ENCODE measurements at places on chromosomes 7 and 10.

DNA sequence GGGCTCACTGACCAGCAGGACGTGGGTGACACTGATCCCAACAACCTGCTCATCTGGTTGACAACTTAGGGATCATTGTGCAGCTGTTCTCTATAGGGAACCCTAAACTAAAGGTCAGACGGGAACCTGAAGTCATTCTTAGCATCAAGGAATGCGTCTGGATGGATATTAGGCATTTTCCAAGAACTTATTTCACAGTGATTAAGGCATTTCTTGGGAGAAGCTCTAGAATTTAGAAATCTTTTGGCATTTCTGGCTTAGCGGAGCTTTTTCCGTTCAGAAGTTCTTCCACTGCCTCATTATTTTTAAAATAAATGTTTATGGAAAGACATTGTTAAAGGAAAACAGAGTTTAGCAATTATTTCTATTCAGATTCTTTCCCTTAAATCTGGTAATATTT is 303.3 kb upstream of the IGFBP3 start:
- no peak for DNase-seq

DNA sequence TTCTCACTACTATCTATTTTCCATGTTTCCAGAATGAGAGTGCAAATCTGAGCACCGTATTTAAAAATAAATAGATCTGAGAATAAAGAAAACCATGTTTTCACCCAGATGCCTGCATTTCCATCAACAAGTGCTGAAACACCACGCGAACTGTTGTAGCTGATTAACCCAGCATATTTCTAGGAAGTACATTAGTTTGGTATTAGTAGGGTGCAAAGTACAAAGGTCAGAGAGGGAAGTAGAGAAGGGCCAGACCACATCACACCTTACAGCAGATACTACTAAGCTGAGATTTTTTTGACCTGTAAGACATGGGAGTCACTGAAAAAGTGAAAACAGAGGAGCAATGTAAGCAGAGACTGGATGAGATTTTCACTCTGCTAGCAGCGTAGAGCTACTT is 181.3 kb downstream of the IMMP2L start:
- DNase-seq, result no peak

GRCh38 chr7:42932811-42933591 is 825 bp downstream of the MRPL32 start:
- DNase-seq, result no peak

DNA sequence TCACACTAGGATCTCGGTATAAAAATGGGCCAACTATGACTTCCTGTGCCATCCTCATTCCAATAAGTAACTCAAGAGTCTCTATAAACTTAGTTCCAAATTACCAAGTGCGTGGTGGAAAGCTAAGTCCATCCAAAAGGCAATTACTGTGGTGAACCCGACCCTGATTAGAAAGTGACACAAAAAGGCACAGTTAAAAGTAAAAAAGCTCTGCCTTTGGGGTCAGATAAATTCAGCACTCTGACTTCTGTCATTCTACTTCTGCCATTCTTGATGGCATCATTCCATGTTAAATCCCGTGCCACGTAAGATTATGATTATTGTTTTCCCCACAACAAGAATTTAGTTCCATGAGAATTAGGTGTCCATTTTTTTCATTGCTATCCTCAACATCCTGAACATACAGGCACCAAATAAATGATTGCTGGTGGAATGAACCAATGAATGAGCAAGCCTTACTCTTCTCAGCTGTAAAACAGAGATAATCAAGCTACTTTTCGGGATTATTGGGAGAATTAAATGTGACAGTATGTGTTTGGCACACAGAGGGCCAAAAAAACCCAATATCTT is 877 bp downstream of the NCOA4 start:
- no peak for DNase-seq

DNA sequence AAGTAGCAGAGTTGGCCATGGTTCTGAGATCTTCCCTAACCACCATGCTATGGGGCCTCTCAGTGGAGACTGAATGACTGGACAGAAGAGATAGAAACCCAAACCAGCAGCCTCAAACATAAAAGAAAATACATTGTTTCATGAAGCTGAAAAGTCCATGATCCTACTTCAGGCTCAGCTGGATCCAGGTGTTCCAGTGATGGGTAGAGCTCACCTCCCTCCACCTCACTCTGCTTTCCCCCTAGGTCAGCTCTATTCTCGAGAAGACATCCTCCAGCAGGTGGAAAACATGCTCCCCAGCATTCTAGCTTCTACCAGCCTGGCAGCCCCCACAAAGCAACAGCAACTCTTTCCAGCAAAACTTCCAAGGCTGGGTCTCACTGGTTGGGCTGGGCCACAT is 132.1 kb downstream of the OAT start:
- no peak for DNase-seq

GRCh38 chr7:26493737-26494428 is 202.2 kb downstream of the SNX10 start:
- DNase-seq, result no peak

DNA sequence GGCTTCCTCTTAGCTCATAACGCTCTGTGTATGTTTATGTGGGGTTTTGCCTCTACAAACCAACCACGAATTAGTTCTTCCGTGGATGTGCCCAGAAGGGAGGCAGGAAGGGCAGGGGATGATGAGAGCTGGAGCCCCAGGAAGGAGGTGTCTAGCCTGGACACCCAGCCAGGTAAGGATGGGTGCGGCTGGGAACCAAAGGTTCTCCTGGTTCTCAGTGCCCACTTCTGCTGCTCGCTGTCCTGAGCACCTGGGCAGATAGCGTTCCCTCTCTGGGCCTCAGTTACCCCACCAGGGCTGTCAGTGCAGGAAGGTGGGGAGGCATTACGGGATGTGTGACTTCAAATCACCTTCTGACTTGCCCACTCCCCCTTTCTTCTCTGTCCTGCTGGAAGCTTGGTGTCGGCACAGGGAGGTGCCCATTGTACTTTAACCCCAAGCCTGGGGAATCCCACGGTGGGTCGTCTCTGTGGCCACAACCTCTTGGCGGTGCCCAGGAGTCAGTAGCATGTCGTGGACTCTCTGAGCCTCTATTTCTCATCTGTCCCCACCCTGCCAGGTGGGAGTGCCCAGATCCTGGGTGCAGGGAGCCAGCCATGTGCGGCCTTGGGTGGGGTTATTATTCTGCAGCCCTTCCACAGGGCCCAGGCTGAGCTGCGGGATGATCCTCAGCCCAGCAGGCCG is 18.7 kb upstream of the PCBD1 start:
- DNase-seq, result no peak

GRCh38 chr10:23613900-23614299 is 175.0 kb downstream of the OTUD1 start:
- DNase-seq, result no peak

GRCh38 chr7:143321734-143322133 is 5.8 kb downstream of the CLCN1 start:
- DNase-seq, result no peak

DNA sequence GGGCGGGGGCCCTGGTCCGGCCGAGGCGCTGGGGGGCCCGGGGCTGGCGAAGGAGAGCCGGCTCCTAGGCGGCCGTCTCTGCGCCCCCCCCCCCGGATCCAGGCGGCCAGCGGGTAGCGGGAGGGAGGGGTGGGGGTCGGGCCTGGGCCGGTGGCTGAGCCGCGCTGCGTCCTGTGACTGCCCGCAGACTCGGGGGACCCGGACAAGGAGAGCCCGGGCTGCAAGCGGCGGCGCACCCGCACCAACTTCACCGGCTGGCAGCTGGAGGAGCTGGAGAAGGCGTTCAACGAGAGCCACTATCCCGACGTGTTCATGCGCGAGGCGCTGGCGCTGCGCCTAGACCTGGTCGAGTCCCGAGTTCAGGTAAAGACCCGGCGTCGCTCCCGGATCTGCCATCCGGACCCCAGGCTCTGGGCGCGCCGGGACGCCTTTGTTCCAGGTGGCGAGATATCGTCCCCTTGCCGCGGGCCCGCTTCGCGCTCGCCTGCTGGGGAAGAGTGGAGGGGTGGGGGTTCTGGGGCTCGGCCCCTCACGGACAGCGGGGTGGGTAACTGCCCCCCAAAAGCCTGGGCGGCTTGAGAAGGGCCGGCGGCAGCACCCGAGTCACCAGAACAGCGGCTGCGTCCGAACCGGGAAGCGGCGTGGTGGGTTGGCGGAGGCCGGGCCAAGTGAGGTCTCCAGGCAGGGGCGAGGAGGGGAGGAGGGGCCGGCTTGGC is 819 bp downstream of the UNCX start:
- DNase-seq, result no peak

GRCh38 chr7:121745856-121746255 is 127.1 kb upstream of the PTPRZ1 start:
- no peak for DNase-seq

DNA sequence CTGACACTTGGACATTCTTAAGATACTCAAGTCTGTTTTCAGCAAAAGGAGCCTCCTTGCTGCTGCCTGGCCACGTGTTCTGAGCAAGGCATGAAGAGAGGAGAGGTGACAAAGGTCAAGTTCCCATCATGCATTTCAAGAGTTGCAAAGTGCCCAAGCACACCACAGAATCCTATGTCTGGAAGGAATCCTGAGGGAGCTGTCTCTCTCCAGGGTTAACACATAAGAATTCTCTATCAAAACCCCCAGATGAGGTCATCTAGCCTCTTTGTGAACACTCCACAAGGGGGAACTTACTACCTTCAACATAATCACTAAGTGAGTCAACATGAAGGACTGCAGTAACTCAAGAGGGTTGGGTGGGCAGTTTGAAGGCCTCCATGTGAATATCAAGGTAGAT is 155.5 kb downstream of the RNF216 start:
- no peak for DNase-seq

DNA sequence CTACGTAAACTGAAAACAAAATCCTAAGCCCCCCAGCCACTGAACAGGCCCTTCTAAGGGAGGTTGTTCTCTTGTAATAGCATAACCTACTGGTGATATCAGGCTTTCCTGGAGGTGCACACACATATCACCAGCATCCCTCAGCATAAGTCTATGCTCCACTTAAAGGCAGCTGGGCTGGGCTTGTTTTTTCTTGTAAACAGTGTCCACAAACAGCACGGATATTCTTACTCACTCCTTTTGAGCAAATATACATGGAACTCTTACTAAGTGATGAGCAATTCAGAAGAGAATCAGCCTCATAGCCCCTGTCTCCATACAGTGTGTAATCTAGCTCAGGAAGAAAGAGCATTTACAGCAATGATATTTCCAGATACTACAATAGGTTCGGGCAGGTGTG is 2.4 kb downstream of the LRIT1 start:
- no peak for DNase-seq

DNA sequence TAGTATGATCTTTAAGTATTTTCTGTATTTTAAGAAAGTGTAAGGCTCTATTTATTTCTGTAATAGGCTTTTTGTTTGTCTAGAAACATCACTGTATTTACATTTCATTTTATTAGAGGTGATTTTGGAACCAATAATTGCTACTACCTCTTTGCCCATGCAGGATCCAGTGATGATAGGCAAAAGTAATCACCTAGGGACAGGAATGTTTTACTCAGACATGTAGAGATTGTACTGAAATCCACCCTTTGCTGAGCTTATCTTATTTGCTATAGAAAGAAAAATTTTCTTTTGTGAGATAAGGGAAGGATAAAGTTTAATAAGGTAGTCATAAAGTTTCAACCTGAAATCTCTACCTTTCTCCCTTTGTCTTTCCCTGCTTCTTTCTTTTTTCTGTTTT is 73.5 kb downstream of the MKLN1 start:
- DNase-seq, result no peak

DNA sequence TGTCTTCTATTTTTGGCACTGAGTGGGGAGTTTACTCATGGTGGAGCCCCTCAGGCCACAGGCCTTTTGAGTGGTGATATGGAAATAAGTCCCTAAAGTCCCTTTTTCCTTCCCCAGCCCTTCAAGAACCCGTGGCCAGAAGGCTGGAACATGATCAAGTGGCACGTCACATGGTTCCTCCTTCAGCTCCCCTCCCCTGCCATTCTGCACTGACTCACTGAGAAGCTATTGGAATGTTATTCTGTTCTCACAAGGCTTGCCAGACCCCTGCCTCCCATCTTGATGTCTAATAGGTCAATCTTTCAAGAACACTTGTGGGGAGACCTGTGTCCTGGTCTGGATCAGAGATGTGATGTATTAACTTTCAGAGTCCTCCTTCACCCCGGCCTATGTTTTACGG is 279.8 kb downstream of the SEC23IP start:
- DNase-seq, result no peak

- no peak for DNase-seq
Measured at GRCh38 chr7:7351832-7352231, 169.5 kb downstream of the C1GALT1 start.

- no peak for DNase-seq
Measured at GRCh38 chr7:66205741-66206090, 582 bp downstream of the TPST1 start.

DNA sequence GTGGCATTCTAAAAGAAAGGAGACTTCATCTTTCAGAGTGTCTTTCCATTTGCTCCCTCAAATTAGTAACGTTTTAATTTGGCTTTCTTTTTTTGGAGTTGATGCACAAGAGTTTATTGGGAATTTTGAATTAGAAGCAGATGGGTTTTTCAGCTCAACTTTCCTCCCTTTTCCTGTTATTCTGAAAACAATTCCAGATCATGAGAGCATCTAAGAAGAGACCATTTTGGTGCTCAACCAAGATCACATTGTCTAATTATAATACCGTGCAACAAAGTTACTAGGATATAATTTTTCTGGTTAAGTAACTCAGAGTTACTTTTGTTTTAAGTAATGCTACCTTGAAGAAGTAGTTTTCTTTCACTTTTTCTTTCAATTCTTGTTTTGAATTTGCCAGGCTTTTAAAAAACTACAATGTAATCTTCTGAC is 396.6 kb upstream of the KLF6 start:
- no peak for DNase-seq

DNA sequence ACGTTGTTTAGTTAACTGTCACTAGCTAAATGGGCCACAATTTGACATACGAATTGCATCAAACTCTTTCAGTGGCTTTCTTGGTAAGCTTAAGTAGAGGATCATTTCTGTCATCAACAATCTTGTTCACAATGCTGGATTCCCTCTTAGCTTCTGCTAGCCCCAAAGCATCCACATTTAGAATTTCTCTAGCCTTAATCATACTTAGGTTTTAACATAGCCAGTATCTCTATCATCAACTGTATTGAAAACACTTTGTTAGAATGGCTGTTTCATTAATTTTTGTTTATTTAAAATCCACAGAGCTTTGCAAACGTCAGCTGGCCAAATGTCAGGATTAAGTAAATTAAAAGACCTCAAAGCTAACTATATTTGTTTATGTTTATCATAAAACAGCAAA is 41.1 kb downstream of the ABRAXAS2 start:
- DNase-seq, result no peak

GRCh38 chr10:22618078-22618785 is 96.1 kb downstream of the PIP4K2A start:
- DNase-seq, result no peak

DNA sequence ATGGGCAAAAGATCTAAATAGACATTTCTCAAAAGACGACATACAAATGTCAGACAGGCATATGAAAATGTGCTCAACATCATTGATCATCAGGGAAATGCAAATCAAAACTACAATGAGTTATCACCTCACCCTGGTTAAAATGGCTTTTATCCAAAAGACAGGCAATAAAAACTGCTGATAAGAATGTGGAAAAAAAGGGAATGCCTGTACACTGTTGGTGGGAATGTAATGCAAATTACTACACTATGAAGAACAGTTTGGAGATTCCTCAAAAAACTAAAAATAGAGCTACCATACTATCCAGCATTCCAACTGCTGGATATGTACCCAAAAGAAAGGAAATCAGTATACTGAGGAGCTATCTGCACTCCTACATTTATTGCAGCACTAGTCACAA is 18.0 kb downstream of the GSDME start:
- no peak for DNase-seq
